Non-pigmented ciliary epithelial cell (primary cell): ENCODE measurements at places on chromosomes 7 and 10.

DNA sequence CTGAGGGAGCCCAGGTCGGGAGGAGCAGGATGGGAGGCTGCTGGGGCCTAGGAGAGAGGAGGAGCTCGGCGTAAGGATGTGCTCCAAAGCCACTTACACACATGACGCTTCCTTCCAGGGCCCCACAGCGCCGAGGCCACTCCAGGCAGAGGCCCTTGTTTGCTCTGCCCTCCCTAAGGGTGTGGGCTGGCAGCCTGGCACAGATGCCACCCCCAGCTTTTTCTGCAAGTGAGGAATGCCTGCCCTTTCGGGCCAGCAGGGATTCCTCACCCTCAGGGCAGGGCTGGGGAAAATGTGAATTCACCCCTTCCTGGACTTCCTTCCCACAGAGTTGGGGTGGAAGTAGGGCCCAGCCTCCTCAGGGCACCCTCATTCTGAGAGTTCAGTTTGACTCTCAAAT lies 5.6 kb upstream of the AQP1 start:
- DNase-seq: no peak

DNA sequence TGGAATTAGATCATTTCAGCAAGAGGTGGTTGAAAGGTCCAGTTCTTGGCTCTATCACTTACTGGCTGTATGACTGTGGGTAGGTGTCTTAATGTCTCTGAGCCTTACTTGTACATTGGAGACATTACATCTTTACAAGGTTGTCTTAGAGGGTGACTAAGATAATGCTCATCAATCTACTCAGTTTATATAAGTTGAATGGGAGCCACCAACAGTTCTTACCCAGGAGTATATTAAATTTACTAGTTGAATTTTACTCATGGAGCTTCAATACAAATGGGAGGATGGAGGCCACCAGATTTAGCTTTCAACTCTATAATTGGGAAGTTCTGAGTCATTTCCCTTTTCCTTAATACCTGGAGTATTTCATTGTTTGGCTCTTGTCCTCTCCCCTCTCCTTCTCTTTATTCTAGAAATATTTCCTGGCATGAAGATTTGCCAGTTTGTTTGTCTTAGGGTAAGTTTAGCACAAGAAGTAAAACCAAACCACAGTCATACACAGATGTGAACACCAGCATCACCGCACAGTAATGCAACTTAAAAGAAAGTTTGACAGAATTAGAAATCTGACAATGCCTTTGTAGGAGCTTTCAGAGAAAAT lies 222.8 kb downstream of the LRMDA start:
- DNase-seq: no peak

- DNase-seq: no peak
These were observed 425.8 kb upstream of the FOXK1 start for GRCh38 chr7:4256286-4256685.

DNA sequence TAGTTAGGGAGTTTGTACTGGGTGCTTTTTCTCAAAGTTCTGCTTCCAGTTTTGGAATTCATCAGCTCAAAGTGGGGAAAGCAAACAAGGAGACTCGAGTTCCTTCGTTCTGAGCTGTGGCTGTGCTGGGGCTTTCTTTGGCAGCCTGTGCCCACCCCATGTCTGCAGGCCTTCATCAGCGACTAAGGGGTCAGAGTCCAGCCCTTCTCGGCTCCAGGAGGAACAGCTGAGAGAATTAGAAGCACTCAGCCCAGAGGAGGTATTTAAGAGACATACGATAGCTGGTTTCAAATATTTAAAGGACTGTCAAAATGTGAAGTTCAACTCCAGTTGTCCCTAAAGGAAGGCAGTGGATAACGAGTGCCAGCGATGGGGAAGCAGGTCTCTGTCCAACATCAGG lies 41.3 kb downstream of the SH3PXD2A start:
- DNase-seq: no peak

GRCh38 chr10:1360558-1361164 lies 304.5 kb downstream of the WDR37 start:
- no peak for DNase-seq

GRCh38 chr10:30827531-30828120 lies 198.1 kb upstream of the LYZL2 start:
- DNase-seq: no peak

DNA sequence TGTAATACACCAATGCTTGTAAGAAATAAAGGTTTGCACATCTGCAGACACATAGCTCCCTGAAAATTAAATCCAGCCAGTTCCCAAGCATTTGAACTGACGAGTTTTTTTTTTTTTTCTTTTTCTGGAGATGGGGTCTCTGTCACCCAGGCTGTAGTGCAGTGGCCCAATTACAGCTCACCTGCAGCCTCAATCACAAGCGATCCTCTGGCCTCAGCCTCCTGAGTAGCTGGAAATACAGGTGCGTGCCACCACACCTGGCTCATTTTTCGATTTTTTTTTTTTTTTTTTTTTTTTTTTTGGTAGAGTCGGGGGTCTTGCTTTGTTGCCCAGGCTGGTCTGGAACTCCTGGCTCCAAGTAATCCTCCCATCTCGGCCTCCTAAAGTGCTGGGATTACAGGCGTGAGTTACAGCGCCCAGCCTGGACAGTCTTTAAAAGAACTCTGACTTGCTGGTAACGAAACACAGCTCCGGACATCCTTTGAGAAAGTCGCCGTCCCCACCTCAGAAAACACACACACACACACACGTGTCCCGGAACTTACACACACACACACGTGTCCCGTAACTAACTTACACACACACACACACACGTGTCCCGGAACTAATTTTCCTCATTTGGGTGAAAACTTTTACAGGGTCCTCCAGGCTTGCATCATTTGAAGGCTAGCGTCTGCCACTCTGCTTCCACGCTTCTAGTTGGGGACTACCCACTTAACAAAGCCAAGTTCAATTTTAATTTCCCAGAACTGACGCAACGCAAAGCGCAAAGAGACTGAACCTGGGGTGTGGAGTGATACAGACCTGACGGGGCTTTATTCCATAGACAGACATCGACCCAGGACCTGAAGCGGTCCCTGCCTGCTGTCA lies 18.6 kb downstream of the OCM2 start:
- DNase-seq: peak; percentile 3

- DNase-seq: no peak
These were observed 180.5 kb upstream of the PRSS58 start for GRCh38 chr7:142438235-142438922.

DNA sequence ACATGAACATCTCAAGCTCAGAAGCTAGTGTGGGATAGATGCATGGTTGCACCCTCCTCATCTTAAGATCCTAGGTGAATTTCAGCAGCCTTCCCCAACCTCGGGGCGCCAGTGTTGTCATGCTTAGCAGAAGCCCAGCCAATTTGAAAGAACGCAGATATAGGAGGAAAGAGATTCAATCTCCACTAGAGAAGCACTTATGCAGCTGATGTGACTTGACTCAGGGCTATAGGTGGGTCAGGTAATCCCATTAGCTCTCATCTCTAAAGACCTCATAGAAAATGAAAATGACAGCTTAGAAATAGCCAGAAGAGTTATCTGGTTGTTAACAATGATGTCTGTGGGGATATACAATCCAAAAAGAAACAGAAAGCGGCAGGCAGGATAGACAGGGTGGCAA lies 310.5 kb downstream of the GPAM start:
- no peak for DNase-seq

- DNase-seq: no peak
These were observed 313.6 kb upstream of the ZMIZ1 start for GRCh38 chr10:78755063-78755701.

GRCh38 chr7:132980402-132980801 lies 101.5 kb downstream of the CHCHD3 start:
- DNase-seq: no peak

DNA sequence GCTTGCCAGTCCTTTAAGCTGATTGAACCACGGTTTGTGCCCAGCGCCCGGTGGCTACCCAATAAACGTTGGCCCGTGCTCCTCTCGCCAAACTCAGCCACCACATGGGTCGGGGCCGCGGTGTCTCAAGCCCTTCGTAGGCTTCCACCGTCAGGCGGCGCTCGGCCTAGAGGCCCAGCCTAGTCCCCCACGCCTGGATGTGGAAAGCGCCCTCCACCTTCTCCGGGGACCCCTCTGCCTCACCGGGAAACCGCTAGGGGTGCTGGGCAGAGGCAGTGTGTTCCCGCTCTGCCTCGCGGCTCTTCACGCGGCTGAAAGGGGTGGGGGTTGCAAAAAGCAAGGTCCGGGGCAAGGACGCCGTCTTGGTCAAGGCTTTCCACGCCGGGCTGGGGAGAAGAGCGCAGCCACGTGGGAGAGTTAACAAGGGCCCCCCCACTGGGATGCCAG lies 29.8 kb downstream of the LEP start:
- no peak for DNase-seq

- DNase-seq: no peak
These were observed 11.6 kb upstream of the SVIL start for GRCh38 chr10:29646238-29646902.

DNA sequence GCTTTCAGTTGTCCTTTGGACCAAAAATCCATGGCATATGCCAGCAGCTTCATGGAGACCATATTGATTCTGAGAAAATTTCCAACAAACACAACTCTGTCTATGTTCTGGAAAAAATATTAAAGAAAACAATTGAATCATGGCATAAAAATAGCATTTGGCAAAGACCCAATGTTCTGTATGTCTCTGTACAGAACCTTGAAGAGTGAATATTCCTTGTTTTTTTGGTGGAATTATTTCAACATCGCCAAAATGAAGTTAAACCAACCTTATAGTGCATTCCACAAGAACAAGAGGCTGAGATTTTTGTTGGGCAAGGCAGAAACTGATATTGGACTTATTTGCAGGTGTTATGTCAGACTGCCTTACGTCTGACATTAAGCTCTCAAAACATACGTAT lies 53.3 kb upstream of the SLC16A12 start:
- DNase-seq: no peak

DNA sequence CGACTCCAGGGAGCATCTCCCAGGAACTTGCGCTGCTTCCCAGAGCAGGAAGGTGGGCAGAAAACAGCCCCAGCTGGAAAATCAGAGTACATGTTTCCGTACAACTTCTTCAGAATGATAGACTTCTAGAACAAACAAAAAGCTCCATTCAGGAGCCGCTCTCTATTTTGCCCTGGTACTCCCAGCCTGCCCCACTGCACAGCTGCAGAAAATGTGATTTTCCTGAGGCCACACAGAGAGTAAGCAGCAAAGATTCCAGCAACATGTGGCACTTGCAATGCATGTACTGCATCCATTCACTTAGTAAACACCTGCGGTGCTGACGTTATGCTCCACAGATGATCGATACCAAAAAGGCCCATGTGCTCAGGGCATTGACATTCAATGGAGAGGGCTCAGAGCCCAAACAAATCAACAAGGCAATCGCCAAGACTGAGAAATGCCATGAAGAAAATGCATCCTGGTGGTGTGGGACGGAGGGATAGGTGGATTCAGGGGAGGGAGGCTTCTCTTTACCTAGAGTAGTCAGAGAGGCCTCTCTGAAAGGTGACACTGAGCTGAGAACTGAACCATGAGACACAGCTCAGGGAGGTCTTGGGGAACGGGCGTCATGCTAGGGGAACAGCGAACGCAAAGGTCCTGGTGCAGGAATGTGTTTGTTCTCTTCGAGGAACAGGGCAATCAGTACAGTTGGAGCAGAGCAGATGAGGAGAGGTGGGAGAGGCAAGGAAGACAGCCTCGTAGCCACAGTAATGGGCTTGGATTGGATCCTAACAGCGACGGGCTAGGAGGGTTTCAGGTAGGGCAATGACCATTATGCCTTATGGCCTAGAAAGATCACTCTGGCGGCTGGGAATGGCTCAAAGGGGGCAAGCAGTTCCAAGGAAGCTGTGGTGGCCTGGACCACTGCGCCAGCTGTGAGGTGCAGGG lies 35.3 kb upstream of the DUSP5 start:
- DNase-seq: no peak

DNA sequence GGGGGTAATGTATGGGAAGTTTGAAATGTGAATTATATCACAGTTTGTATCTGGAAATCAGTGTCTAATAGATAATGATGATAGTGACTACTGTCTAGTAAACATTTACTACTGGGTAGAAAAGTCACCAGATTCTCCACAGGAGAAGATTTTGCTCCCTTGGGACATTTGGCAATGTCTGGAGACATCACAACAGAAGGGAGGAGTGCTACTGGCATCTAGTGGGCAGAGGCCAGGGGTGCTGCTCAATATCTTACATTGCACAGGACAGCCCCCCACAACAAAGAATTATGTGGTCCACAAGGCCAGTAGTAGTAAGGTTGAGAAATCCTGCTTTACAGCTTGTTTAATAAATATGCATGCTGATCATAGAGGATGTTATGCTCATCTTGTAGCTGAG lies 92.3 kb upstream of the PRPS1L1 start:
- no peak for DNase-seq

DNA sequence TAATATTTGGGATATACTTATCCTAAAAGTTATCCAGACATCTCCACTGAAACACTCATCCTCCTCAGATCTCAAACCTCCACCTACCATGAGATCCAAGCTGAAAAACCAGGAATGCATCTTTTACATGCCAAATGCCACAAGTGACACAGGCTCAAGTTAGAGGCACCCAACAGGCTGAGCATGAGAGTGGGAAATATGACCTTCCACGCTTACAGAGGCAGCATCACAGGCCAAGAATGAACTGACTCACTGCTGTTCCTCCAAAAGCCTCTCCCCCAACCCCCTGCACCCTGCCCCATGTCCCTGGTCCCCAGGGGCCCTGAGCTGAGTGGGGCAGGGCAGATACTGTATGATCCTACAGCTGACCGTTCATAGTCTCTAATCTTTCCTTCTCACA lies 4.8 kb upstream of the MTPAP start:
- DNase-seq: peak; percentile 70

DNA sequence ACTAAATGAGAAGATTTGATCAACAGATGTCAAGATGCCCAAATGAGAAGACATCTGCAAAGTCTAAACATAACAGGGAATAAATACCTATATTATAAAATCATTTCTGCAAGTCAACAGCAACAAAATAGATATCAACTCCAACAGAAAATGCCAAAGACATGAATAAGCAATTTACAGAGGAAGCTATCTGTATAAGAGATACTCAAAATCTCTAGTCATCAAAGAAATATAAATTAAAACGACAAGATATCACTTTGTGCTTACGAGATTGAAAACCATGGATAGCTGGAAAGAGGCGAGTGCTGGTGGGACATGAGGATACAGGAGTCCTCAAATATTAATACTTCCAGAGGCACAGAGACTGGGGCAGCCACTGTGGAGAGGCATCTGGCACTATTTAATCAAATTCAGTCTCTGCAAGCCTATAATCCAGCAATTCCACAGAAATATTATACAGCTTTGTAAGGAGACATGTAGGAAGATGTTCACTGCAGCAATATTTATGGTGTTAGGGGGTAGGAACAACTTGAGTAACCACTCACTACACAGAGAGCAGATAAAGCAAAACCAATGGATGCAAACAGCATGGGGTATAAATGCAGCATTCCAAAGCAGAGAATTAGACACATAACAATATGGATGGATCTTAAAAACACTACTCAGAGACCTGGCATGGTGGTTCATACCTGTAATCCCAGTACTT lies 4.8 kb downstream of the DNMBP start:
- DNase-seq: no peak

DNA sequence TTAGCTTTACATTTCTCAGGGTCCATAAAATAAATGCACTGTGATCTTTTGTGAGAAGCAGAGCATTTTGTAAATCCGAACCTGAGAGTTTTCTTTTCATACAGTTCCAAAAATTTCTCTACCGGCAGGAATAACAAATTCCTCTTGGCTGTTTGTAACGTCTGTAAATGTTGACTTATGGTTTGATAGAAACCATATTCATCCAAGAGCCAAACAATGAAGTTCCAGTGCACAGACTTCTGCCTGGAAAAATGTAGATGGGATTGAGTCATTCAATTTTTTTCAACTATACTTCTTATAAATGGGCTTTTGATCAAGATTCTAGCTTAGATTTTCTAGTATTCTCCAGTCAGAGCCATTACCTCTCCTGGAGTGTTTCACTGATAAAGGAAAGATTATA lies 530.6 kb downstream of the TFEC start:
- no peak for DNase-seq

- no peak for DNase-seq
These were observed 5.1 kb downstream of the AOAH start for GRCh38 chr7:36719083-36719632.
